ENCODE measurements at places on chromosomes 4 and X. TPM values are rescaled to one million over a fixed set of nuclear protein-coding genes. Genes with fewer than 3 reads are reported as not detected.

PDLIM3 gene
- 140 TPM for polyA plus RNA-seq

ADH1B gene
- 0.33 TPM for polyA plus RNA-seq

EGF gene
- polyA plus RNA-seq, result 1.8 TPM

TMEM47 gene
- 77.4 TPM for polyA plus RNA-seq

SLIT2 gene
- polyA plus RNA-seq, result 64.6 TPM

DNA sequence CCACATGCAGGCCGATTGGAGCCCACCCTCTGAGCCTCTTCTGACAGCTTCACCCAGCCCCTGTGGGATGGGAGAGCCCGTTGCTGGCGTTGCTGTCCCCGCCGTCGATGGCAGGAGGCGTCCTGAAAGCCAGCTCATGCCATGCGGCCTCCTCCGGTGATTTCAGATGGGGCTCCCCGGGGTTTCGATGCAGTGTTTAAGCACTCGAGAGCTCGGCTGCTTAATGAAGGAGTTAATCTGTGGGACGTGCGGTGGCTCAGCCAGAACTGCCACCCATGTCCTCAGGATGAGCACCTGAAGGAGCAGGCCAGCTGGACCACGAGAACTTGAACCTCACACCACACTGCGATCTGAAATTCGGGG lies 95.6 kb downstream of the SORCS2 start:
- no peak for DNase-seq

GRCh38 chr4:167642250-167642649 lies 408.0 kb upstream of the SPOCK3 start:
- DNase-seq, result no peak

DNA sequence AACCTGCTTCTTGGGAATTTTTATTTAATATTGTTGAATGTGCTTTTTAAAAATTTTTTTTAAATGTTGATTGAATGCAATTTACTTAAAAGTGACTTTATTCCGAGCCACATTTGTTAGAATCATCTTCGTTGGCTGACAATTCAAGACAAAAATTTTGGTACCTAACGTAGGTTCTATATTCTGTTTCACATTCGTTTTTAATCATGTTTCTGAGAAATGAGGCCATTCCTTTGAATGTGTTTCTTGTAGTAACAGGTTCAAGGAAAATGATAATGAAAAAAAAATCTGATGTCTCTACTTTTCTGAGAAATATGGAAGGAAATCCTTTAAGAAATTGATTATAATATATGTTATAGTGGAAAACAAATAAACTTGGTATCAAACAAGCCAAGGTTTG lies 92.3 kb upstream of the DCLK2 start:
- DNase-seq, result no peak

GRCh38 chr4:10160281-10160856 lies 43.8 kb upstream of the WDR1 start:
- no peak for DNase-seq

DNA sequence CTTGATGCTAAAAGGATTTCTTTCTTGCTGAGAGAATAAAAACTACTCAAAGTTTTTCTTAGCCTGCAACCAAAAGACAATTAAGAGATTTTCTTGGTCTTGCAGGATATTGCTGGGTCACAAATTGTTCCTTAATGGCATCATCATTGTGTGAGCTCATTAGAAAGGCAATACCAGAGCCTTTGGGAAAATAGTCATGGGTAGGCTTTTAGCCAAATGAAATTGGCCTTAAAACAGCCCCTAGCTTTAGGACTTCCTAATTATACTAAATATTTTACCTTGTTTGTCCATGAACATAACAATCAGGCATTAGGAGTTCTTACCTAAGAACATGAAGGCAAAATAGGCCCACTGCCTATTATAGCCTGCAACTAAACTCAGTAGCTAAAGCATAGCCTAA lies 10.4 kb upstream of the FAM13A start:
- no peak for DNase-seq

DNA sequence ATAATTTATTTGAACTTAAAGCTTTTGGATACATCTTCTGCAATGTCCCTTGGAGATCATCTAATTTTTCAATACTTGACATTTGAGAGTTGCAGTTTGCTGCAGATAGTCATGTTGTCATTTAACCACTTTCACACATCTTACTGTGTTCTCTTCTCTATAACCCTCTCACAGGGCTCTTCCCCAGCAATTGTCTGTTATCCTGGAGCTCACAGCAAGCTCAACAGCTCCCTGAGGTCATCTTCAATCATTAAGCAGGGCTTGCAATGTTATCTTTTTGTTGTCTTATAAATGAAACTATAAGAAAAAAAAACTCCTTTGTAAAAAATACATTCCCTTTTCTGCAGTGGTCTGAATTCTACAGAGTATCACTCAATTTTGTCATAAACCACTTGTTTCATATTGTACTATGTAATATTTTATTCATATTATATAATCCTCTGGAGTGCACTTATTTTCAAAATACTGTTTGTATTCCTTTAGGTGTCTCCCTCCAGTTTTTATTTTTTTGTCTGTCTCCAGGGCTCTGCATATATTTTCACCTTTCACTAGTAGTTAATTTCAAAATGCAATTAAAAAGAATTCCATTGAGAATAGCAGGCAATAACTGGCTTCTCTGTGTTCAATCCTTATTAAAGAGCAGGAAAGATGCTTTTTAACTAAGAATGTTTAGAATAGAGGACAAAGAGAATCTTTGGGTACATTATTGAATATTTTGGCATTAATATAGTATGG lies 106.3 kb upstream of the ARSJ start:
- DNase-seq, result no peak

GRCh38 chrX:104565791-104566680 lies at the start of gene IL1RAPL2:
TSS of gene IL1RAPL2 (plus strand) at chrX:104566199.
- peak; percentile 25 for DNase-seq

GRCh38 chr4:30380404-30380998 lies 339.7 kb upstream of the PCDH7 start:
- no peak for DNase-seq

- no peak for DNase-seq
Observed at GRCh38 chrX:12843061-12843667, 23.7 kb upstream of the TLR7 start.

DNA sequence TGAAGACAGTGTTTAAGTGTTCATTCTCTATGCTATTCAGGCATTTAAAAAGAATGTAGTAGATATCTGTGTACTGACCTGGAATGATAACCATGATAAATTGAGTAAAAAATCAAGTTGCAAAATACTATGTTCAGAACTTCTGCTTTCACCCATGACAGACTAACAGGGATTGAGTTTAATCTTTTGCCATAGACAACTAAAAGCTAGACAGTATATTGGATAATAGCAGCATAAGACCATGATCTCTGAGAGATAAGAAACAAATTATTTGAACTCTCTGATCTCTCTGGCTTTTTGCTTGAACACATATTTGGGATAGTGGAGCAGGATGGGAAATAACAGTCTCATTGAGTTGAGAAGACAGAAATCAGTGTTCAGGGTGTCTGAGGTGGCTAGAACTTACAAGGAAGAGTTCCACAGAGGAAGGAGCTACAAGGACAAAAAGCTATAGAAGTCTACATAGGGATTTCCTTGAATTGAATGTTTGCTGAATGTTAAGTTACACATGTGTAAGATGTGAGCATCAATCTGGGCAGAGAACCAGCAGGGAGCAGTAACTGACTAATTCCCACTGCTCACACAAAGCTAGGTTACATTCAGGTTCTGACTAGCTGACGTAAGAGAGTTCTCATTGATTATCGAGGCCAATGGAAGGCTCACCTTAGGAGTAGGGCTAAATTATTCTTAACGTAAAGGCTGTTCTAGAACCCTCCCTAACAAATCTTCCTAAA lies 60.4 kb downstream of the SLC30A9 start:
- DNase-seq, result no peak

DNA sequence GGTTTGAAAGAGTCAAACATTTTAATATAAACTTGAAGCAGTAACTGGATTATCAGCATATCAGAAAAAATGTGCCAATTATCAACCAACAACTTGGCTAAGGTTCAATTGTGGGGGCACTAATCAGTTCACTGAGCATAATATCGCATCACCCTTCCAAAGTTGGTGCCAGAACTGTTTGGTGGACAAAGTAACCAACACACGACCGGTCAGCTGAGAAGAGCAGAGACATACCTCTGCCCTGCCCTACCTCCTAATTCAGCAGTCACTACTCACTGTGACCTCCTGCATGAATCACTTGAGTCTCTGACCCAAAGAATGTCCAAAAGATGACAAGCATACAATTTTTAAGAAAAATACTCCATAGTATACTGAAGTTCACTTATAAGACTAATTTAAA lies 53.2 kb downstream of the TSPAN5 start:
- DNase-seq, result no peak

GRCh38 chrX:65697915-65698796 lies 30.7 kb downstream of the MSN start:
- DNase-seq, result no peak

Data from spinal cord (tissue), 10 donors.